CD4-positive, alpha-beta T cell (primary cell): ENCODE measurements at places on chromosomes 6 and 20.

DNA sequence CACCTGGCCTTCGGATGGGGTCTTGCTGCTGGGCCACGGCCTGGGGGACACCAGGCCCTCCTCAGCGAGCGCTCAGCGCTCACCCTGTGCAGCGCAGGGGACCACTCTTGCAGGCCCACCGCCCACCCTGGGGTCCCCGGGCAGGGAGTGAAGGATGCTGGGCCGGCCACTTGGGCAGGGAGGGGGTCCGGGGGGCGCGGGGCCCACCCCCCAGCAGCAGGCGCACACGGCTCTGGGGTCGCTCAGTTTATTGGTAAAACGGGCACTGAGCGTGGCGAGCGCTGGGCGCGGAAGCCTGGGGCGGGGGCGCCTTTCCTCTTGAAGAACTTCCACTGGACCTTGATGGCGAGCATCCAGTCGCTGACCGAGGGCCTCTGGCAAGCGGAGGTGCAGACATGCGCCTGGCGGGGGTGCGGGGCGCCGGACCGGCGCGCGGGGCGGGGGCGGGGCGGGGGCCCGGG is 11.1 kb downstream of the EEF1A2 start:
- no peak overlapping the region for H3K27ac ChIP-seq
- H3K36me3 ChIP-seq = no peaks in the 10 kb centered on the region
- H3K4me1 ChIP-seq = no peaks in the 10 kb centered on the region
- H3K4me3 ChIP-seq = no peak overlapping the region
- H3K27me3 ChIP-seq = peaks cover 35% of the 10 kb centered on the region
- DNase-seq = no peak

- H3K4me1 ChIP-seq = peaks cover 43% of the 10 kb centered on the region
- H3K36me3 ChIP-seq = no peaks in the 10 kb centered on the region
- no peaks in the 10 kb centered on the region for H3K27me3 ChIP-seq
- DNase-seq = no peak
- no peak overlapping the region for H3K27ac ChIP-seq
Measured at GRCh38 chr6:156883497-156884252, 106.5 kb downstream of the ARID1B start.

DNA sequence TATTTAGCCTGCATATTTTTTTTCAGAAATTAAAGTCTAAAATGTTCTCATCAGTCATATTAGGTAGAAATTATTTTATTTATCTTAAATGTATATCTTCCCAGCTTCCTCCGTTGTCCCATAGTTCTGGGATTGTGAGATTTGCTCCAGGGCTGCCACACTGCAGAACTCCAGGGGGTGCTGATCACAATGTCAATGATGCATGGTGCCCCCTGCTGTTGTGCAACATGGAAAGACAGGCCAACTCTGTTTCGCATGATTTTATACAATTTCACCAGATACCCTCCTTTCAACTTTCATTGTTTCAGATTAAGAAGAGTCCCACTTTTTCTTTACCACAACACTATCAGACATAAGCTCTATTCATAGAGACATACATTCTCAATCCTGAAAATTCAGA is 35.9 kb downstream of the ID4 start:
- no peaks in the 10 kb centered on the region for H3K4me1 ChIP-seq
- H3K27me3 ChIP-seq = no peaks in the 10 kb centered on the region
- H3K36me3 ChIP-seq = no peaks in the 10 kb centered on the region

GRCh38 chr20:13492001-13492481 is 146.7 kb downstream of the TASP1 start:
- DNase-seq = no peak
- peaks cover 4% of the 10 kb centered on the region for H3K36me3 ChIP-seq
- no peaks in the 10 kb centered on the region for H3K4me1 ChIP-seq
- H3K4me3 ChIP-seq = no peak overlapping the region

DNA sequence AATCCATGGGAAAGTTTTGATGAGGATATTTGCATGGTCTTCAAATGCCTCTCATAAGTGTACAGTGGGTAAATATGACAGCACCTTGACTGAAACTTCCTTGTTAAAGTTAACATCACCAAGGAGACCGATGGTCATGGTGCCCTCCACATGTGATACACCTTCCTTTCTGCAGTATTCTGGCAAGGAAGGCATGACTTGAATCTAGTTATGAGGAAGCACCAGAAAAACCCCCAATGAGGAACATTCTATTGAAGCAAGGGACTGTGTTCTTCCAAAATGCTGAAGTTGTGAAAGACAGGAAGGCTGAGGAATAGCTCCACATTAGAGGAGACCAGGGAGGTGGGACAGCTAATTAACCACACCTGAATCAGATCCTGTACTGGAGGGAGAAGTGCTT is 118.3 kb downstream of the SLC24A3 start:
- no peak overlapping the region for H3K4me3 ChIP-seq
- H3K27me3 ChIP-seq = no peaks in the 10 kb centered on the region
- no peaks in the 10 kb centered on the region for H3K4me1 ChIP-seq
- H3K27ac ChIP-seq = no peak overlapping the region
- DNase-seq = no peak
